T1000 (cell line): ENCODE measurements at places on chromosomes 2 and 18.
A peak's percentile ranks its signal among the peaks of the same experiment; 100 is the strongest.

DNA sequence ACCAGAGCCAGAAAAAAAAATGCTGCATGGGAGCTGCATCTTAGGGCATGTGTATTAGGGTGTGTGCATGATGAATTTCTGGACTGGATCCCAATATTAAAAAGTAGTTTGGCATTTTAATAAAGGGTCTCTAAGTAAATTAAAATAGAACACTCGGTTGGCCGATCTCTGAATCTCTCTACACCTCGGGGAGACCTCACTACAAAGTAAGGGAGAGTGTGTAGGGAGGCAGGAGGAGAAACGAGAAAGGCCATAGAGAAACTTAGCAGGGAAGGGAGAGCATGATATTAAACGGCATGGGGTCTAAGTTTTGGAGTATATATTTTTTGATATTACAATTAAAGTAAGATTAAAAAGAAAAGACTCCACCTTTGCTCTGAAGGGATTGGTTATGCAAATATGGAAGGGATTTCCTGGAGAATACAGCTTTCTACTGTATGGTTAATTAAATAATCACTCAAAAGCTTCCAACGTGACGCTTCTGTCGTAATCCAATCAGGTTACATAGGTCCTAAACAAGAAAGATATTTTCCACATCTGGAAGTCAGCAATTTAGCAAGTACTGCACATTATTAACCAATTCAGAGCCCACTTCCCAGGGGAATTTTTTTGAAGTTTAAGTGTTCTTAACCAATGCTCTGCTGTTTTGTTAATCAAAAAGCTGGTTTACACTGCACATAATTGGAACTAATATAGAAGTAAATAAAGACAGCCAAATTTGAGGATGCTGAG lies 1.0 kb upstream of the ZEB2 start:
- no peak for DNase-seq

DNA sequence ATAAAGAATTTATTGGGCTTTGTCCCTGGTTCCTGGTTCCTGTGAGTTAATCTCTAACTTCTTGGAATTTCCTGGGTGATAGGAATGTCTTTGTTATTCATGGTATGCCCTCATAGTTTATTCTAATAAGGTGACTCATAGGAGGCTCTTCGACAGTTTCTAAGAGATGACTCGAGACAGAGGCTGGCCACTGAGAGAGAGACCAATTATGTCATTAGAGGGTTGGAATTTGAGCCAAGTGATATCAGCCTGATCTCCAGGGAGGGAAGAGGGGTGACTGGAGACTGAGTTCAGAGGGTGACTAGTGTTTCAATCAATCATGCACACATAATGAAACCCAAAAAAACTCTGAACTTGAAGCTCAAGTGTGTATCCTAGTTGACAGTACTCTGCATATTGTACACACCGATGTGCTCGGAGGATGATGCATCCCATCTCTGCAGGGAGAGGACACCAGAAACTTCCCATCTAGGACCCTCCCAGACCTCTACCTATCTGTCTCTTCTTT lies 185.7 kb downstream of the MTCL1 start:
- peak; percentile 62 for DNase-seq

DNA sequence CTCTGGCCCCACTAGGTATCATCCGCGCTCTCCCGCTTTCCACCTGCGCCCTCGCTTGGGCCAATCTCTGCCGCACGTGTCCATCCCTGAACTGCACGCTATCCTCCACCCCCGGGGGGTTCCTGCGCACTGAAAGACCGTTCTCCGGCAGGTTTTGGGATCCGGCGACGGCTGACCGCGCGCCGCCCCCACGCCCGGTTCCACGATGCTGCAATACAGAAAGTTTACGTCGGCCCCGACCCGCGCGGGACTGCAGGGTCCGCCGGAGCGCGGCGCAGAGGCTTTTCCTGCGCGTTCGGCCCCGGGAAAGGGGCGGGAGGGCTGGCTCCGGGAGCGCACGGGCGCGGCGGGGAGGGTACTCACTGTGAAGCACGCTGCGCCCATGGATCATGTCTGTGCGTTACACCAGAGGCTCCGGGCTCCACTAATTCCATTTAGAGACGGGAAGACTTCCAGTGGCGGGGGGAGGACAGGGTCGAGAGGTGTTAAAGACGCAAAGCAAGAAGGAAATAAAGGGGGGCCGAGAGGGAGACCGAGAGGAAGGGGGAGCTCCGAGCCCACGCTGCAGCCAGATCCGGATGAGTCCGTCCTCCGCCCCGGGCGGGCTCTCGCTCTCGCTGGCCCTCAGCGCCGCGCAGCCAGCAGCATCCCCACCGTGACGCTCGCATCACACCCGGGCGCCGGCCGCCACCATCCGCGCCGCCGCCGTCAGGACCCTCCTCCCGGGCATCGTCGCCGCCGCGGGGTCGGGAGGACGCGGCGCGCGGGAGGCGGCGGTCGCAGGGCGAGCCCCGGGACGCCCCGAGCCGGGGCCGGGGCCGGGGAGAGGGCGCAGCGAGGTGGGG lies 664 bp downstream of the NETO1 start:
- peak; percentile 52 for DNase-seq

DNA sequence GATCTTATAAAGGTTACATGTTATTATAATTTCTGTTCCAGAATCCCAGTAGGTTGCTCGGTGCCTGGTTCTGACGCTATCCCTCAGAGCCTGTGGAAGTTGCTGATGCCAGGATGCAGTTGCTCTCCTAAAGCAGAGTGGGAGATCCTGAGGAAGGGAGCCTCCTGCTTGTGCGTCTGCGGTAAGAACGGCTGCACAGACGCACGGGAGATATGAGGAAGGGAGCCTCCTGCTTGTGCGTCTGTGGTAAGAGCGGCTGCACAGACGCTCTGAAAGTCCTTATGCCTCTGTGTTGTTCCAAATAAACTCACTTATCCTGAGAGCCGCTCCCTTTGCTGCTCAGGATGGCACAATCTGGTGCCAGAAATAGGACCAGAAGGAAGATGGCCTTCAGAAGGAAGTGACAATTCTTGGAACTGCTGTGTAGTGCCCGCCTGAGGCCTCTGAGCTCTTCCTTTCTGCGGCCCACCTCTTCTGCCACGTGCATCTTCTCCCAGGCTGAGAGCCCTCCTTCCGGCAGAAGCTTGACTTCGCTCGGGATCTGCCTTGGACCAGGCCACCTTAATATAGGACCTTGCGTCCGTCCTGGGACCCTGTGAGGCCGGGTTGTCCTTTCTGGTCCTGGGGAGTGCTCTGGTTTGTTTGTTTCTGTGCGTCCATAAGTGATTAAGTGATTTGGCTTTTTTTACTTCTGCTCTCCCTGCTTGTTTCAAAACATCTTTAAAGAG lies 89.5 kb downstream of the RTP5 start:
- DNase-seq = no peak

DNA sequence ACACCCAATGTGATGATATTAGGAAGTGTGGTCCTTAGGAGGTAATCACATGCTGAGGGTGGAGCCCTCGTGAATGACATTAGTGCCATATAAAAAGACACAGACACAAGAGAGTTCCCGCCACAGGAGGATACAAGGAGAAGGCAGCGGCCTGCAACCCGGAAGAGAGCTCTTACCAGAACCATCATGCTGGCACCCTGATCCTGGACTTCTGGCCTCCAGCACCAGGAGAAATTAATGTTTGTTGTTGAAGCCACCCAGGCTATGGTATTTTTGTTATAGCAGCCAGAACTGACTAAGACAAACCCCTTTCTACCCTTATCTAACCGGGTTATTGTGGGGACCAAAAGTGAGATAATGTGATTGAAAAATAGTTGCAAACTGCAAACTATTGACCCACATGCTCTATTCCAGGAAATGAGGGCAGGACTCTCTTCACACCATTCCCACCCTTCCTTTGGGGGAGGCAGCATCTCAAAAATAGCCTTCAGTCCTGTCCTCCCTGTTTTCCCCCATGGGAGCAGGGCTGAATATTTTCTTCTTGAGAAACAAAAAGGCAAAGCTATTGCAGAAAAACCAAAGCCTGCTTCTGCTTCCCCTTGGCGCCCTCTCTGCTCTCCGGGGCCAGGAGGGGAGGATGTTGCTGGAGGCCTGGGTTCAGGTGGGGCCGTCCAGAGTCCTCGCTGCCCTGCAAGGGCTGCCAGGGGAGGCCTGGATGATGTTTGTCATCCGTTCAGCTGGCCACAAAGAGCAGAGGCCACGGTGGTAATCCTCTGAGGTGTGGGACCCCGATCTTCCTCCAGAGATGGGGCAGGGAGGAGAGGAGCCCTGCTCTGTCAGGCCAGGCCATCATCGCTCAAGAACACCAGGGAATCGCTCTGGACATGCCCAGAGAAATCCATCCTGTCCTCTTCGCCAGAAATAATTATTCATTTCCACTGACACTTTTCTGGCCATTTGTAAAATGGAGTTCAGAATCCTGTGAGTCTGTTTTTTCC lies 73.8 kb upstream of the HAAO start:
- no peak for DNase-seq

GRCh38 chr2:168328421-168328820 lies 81.0 kb upstream of the STK39 start:
- no peak for DNase-seq

- no peak for DNase-seq
Measured at GRCh38 chr2:67054728-67055127, 342.4 kb upstream of the ETAA1 start.

DNA sequence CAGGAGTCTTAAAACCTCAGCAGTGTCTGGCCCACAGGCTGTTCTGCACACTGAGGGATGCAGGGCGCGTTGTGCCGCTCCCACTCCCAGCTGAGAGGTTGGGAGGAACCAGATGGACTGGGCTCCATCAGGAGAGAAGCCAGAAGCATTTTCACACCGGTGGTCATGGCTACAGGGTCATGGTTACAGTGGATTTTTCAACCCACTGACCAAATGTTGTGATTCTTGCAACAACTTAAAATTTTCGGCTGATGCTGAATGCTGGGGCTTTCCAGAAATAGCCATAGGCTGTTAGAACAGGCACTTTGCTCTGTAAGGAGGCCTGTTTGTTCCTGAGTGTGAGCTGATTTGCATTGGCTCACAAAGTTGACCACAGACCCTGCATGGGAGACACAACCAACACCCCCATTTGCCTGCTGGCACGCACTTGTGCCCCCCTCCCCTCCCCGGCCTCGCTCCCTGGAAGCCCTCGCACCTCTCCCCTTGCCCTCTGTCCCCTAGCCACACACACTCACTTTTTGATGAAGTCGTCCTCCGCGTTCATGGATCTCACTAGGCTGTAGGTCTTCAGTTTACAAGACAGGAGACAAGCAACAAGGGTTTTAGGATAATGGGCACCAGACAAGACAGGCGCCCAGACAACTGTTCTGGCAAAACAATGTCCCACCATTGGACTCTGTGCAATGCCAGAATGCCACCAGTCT lies 3.4 kb downstream of the LPIN1 start:
- no peak for DNase-seq

DNA sequence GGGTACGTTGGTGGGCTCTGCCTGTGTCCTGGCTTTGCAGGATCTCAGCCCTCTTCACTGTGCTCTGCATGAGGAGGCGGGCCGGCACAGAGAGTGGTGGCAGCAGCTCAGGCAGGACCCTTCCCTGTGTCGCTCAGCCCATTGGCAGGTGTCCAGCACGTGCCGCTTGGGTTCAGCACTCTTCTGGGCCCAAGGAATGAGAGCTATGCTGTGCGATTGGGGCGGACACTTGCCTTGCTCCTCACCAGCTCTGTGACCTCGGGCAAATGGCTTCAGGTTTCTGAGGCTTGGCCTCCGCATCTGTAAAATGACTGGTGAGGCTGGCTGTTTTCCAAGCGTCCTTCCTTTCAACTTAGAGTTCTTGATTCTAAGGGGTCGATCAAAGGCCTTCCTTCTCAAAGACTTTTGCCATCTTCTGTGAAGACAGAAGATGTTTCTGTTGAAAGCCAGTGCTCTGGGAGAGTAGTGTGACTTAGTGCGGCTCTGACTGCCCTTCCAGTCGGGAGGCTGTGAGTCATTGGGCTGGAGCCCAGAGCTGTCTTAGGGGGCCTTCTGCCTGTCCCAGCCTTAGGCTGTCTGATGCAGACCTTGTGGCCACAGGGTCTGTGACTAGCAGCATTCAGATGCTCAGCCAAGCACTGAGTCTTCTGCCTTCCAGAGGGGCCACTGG lies 35.6 kb downstream of the GLI2 start:
- DNase-seq = peak; percentile 81

- no peak for DNase-seq
Measured at GRCh38 chr2:190123956-190124355, 61.4 kb upstream of the MSTN start.

DNA sequence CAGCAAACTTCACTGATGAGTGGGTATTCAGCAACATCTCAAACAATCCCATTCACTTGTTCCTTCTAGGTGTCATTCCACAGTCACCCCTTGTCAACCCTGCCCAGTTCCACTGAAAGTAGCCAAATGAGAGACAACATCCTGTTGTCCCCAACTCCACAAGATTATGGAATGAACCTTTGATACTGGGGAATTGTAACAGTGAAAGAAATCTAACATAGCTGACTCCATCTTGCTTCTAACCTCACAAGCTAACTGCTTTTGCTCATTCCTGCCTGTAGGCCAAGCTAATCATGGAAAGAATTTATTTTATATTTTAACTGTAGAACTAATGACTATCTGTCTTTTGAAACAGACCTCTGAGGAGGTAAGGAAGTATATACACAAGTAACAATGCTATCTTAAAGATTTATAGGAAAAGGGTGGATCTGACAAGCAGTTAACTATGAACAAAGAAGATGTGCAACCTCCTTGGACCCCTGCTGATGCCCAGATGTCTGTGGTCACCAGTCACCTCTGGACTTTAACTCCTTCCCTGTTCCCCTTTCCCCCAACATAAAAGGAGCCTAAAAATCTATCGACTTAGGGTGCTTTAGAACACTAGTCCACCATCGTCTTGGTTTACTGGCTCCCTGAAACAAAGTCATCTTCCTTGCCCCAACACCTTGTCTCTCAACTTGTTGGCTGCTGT lies 6.9 kb upstream of the ANXA4 start:
- DNase-seq = no peak

DNA sequence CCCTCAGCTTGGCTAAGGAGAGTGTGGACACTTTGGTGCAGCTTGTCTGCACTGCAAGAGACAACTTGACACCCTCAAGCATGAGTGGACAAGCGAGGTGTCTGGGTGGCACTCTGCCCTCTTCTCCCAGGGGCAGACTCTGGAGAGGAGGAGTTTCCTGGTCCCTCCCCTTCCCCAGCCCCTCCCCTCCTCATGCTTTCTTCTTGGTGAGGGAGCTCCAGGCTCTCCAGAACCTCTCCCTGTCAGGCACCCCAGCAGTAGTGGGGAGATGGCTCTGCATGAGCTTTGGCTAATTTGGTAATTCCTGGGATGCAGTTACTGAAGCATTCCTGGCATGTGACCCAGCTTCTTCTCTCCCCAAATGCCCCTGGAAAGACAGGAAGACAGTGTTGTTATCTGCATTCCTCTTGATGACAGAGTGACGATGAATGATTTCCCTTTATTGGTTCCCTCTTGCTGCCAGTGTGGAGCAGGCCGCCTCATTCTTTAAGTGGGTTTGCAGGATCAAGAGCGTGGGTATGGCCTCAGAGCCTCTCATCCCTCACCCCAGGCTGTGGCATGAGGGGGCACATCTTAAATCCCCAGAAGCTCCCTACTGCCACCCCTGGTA lies 89.2 kb downstream of the STPG4 start:
- DNase-seq = peak; percentile 36

GRCh38 chr18:58649966-58650816 lies 21.1 kb upstream of the MALT1 start:
- DNase-seq = no peak

- DNase-seq = no peak
Measured at GRCh38 chr2:109644571-109645275, 30.6 kb downstream of the SOWAHC start.
